Stimulated activated CD8-positive, alpha-beta memory T cell treated with anti-CD3 and anti-CD28 coated beads, Interleukin-7, amount 100 ng/mL, for 48 hours (primary cell): ENCODE measurements at places on chromosomes 2 and 18.

GRCh38 chr2:135317375-135317774 lies 213.6 kb downstream of the ZRANB3 start:
- no peak for DNase-seq

GRCh38 chr2:148969659-148970061 lies 68.8 kb upstream of the LYPD6B start:
- no peak for DNase-seq

- DNase-seq = no peak
These were observed 474.9 kb upstream of the TMEFF2 start for GRCh38 chr2:192669505-192670091.

DNA sequence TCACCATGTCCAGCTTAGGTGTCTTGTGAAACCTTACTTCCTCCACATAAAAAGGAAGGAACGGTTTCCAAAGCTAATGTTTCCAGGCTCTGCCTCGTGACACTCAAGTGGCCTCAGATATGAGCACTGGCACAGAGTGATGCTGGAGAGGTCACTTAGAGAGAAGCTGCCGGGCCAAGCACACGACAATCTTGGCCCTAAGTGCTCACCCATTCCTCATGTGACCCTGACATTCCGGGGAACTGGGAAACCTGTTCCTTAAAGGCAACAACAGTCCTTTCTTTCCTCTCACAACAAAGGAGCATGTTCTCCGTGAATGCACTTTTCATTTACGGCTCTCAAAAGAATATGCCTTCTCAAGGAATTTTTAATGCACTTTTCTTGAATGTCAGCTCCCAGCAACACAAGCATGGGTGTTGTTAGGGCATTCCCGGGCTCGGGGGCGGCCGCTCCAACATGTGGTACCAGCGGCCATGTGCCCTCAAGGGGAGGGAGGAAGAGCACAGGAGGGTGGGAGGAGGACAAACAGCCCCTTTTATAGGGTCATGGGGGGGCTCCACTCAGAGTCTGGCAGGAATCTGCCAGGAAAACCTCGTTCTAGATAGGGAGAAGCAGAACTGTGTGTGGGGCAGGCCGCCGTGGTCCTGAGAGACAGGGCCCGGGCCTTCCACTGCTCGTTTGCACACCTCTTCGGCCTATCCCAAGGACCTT lies 118.6 kb downstream of the MBP start:
- no peak for DNase-seq

GRCh38 chr2:239193925-239194677 lies 206.7 kb downstream of the HDAC4 start:
- DNase-seq = no peak
